ENCODE measurements at places on chromosomes 2 and 18. TPM values are rescaled to one million over a fixed set of nuclear protein-coding genes. Genes with fewer than 3 reads are reported as not detected.

DNA sequence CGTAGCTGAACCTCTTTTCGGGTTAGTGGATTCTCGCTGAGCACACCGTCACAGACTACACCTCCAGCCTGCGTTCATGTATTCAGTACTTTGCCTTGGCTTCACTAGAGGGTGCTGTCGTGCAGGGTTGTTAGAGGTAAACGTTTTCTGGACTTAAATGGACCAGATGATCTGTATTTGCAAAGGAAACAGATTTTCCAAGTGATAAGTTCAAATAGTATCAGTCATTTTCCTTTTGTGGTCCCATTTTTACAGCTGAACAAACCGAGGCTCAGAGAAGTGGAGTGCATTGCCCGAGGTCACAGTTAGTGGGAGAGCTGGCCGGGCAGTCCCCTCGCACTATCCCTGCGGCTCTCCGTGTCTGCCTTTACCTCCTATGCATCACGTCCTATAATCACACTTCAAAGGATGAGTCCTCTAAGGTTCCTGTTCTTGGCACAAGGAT, 125.9 kb downstream of the MAP4K4 start:
- DNase-seq, result peak; percentile 81
- H3K36me3 ChIP-seq, result peaks cover 3% of the 10 kb centered on the region
- no peaks in the 10 kb centered on the region for H3K27me3 ChIP-seq
- peak overlapping the region; percentile 48 for H3K4me3 ChIP-seq
- H3K4me1 ChIP-seq, result peaks cover 68% of the 10 kb centered on the region
- peak overlapping the region; percentile 72 for H3K27ac ChIP-seq

- H3K27ac ChIP-seq, result no peak overlapping the region
- no peaks in the 10 kb centered on the region for H3K36me3 ChIP-seq
- H3K4me3 ChIP-seq, result no peak overlapping the region
- no peaks in the 10 kb centered on the region for H3K4me1 ChIP-seq
Observed at GRCh38 chr2:147553775-147554271, 291.0 kb upstream of the ACVR2A start.

Gene ANTXR1
- total RNA-seq, result not detected

- H3K4me3 ChIP-seq, result no peak overlapping the region
- H3K27me3 ChIP-seq, result no peaks in the 10 kb centered on the region
- H3K4me1 ChIP-seq, result no peaks in the 10 kb centered on the region
- H3K27ac ChIP-seq, result no peak overlapping the region
Observed at GRCh38 chr18:66601649-66602048, 2.2 kb downstream of the CDH19 start.

GRCh38 chr18:50726960-50727589, 92.7 kb downstream of the MRO start:
- no peak overlapping the region for H3K27ac ChIP-seq
- no peak overlapping the region for H3K4me3 ChIP-seq
- H3K27me3 ChIP-seq, result peaks cover 2% of the 10 kb centered on the region
- H3K4me1 ChIP-seq, result no peaks in the 10 kb centered on the region
- H3K36me3 ChIP-seq, result no peaks in the 10 kb centered on the region
- DNase-seq, result no peak

Gene AKAIN1
- total RNA-seq, result not detected
